WTC11 (cell line): ENCODE measurements at places on chromosomes 4 and X.

GRCh38 chr4:145842224-145842887 is 96.3 kb downstream of the ZNF827 start:
- no peak for DNase-seq

- no peak for DNase-seq
Measured at GRCh38 chrX:11460347-11460746, 167.1 kb downstream of the AMELX start.

DNA sequence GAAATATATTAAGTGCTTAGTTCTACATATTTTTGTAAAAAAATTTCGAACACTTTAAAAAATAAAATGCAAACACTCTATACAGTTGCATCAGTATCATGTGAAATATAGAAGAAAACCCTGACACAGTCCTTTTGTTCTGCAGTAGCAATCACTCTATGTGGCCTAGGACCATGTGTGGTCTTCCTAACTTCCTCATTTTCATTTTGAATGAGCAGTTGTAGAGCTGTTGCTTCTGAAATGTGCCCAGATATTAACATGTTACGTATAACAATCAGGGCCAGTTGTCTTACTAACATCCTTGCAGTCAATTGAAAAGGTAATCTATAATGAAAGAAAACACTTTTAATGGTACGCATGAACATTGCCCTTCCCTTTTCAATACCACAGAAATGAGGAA is 107.9 kb downstream of the ZNF827 start:
- DNase-seq = no peak

DNA sequence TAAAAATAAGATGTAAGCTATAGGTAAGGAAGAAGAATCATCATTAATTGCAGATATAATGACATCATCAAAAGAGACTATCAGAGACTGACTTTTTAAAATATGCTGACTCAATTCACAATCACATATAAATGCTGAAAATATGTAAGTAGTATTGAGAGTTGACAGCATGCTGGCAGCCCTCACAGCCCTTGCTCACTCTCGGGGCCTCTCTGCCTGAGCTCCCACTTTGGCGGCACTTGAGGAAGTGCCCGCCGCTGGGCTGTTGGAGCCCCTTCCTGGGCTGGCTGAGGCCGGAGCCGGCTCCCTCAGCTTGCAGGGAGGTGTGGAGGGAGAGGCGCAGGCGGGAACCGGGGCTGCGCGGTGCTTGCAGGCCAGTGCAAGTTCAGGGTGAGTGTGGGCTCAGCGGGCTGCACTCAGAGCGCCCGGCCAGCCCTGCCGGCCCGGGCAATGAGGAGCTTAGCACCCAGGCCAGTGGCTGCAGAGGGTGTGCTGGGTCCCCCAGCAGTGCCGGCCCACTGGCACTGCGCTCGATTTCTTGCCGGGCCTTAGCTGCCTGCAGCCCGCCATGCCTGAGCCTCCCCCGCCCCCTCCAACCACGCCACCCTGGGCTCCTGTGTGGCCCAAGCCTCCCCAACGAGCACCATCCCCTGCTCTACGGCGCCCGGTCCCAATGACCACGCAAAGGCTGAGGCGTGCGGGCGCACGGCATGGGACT is 68.9 kb downstream of the RAB28 start:
- peak; percentile 34 for DNase-seq

DNA sequence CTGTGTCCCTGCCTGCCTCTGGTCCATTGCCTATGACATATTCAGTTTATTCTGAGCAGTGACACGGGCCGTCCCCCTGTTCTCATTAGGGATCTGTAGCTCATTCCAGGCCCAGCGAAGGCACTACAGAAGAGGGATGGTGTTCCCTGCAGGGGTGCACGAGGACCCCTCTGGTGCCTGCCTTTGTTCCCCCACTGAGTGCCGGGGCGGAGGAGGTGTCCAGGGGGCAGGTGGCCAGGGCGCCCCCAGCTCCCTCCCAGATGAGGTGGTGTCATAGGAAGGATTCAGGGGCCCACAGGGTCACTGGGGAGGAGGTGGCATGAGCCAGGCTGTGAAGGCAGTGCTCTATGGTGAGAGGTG is 61.0 kb downstream of the SORCS2 start:
- no peak for DNase-seq

DNA sequence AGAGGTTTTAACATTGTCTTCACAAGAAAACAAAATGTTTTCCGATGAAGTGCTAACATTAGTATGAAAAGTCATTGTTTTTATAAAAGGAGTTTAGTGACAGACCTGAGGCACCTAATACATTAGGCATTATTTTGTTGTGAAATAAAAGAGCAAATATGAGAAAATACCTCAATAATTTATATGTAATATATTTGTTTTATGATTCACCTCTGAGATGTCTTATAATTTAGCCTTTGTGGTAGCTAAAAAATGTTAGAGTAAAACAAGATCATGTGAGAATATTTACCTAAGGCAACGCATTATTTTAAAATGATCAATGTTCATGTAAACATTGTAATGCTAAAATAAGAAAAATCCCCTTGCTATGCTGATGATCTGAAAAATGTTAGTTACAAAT is 100.9 kb upstream of the WDFY3 start:
- no peak for DNase-seq

- DNase-seq = no peak
Measured at GRCh38 chr4:13328591-13328990, 155.5 kb downstream of the RAB28 start.

DNA sequence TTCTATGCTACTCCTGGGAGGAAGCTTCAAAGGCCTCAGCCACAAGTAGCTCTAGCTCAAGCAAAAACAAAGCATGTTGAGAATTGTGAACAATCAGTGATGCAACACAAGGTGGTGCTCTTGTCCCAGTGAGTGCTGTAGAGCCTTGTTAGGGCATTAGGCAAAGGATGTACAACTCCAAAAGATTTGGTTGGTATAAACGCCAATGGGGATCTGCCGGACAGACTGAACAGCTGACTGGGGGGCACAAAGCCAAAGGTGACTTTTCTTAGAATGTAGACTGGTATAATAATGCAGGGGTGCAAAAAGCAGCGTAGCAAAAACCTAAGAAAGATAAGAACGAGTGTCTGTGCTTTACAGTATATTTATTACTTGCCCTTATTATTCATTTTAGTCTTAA is 62.6 kb upstream of the ALB start:
- peak; percentile 50 for DNase-seq

DNA sequence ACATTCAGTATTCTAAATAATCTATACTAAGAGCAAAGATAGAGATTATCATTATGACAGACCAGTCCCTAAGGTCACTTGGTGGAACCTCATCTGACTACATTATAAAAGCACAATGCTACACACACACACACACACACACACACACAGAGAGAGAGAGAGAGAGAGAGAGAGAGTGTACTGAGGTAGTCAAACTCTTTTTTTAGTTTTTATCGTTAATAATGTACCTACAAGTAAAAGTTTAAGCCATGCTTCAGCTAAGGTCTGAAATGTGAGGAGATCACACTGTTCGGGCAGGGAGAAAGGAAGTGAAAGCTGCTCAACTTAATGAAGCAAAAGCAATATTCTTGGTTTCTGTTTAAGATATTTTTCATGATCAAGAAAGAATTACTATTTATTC is 75.8 kb upstream of the CCDC160 start:
- DNase-seq = no peak

DNA sequence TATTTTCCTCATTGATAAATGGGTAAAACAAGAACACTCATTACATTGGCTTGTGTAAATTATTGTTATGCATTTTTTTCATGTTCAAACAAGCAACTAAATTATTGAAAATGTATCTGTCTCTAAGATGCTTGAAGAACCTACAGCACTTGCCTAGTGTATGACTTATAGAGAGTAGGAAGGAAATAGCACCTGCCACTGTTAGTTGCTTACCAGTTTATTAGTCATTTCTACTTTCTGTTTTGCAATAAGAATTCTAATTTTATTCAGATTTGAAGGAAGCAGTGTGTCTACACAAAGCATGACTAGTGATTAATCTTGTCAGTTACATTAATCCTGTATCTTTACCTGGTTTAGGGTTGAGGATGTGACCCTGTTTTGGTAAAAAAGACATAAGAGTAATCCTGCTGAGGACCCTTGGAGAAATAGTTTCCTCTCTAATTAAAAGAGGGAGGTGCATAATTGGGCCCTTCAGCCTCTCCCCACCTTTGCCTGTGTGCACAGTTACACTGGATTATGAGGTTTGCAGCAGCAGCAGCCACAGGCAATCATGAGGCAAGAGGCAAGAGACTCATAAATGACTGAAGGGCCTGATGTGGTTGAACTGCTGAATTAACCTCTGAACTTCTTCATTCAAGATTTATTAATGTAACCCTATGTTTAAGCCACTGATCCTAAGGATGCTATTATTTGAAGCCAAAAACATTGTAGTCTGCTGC is 1202.1 kb downstream of the ADGRL3 start:
- no peak for DNase-seq

DNA sequence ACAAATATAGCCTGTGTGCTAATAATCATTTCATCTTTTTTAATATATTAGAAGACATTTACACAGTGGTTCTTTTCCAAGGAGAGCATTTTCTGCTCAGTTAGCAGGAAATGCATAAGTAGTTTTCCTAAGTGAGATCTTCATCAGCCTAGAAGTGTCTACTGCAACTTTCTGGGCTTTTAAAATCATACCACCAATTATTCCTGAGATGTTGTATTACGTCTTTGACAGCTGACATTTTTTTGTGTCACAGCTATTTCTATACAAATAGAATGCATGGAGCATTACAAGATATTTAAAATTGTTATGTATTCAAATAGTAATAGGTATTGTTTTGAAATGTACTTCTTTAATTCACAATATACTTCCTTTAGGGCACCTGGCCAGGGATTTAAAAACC is 158.0 kb downstream of the GRID2 start:
- no peak for DNase-seq

GRCh38 chr4:99943904-99944437 is 2.4 kb downstream of the DNAJB14 start:
- no peak for DNase-seq

DNA sequence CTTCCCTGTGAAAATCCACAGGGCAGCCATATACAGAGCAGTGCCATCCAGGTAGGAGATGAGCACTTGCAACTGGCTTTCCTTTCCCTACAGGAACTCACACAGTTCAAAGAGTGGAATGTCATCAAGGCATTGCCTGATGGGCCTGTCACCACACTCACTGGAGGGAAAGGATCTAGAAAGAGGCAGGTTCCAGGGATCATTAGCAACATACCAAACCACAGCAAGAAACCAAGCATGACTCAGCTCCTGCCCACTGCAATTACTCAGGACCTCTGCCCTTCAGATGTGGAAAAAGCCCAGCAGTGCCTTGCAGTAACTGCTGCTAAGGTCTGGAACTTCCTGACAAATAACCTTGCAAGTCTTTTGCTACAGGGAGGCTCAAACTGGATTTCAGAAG is 101.2 kb downstream of the ZNF674 start:
- DNase-seq = no peak

DNA sequence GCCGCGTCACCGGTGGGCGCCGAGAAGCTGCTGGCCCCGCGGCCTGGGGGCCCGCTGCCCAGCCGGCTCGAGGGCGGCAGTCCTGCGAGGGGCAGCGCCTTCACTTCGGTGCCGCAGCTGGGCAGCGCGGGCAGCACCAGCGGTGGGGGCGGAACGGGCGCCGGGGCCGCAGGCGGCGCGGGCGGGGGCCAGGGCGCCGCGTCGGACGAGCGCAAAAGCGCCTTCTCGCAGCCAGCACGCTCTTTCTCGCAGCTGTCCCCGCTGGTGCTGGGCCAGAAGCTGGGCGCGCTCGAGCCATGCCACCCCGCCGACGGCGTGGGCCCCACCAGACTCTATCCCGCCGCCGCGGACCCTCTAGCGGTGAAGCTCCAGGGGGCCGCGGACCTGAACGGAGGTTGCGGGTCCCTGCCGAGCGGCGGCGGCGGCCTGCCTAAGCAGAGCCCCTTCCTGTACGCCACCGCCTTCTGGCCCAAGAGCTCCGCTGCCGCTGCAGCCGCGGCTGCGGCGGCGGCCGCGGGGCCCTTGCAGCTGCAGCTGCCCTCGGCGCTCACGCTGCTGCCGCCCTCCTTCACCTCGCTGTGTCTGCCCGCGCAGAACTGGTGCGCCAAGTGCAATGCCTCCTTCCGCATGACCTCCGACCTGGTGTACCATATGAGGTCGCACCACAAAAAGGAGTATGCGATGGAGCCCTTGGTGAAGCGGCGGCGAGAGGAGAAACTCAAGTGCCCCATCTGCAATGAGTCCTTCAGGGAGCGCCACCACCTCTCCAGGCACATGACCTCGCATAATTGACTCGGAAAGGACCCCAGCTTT is 5.6 kb downstream of the PRDM8 start:
- peak; percentile 42 for DNase-seq

- DNase-seq = no peak
Measured at GRCh38 chr4:134544303-134544770, 342.7 kb upstream of the PABPC4L start.

DNA sequence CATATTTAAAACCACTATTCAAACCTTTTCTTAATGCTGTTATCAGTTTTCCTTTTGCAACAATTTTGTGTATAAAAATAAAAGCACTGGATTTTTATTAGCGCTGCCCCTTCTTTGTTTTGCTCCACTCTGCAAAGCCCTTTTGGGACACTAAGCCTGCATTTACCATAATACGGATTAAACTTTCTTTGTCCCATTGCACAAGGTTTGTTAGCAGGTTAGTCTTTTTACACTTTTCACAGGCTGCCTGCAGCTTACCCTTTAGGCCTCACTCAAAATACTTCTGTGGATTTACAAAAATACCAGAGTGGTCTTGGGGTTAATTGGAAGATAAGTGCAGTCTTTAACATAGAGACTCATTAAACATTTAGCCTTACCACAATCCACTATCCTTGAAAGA is 35.7 kb upstream of the MAB21L2 start:
- DNase-seq = no peak

- DNase-seq = no peak
Measured at GRCh38 chr4:52192721-52193135, 141.6 kb downstream of the SPATA18 start.

DNA sequence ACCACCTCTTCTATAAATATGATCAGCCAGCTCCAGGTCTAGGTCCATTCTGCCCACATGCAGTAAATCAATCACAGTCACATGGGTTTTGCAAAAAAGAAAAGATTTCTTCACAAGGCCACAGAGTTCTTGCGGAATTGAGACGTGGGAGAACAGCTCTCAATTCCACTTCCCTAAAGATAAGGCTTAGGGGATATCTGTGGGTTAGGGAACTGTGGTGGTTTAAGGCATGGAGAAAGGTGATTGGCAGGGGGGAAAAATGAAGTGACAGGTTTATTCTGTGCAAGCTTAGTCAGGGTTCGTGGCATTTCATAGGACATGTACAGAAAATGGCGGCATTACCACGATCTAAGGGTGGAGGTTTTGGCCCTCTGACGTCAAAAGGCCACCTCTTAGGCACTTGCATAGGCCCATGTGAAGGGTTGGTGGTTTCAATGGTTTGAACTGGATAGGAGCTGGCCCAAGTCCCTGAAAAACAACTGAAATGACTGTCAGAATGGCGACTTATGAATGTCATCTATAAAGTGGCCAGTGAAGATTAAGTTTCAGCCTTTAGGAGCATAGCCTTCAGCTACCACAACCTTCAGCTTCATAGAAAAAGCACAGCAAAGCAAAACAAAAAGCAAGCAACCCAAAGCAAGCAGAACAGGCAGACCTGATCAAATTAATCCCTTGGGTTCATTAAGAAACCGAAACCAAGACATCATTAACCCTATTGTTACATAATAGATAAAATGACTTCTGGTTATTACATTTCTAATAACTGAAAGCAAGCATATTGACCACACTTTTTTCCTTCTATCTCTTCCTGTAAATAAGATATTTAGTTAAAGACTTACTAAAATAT is 289.8 kb upstream of the SFRP2 start:
- DNase-seq = no peak

- no peak for DNase-seq
Measured at GRCh38 chr4:67581208-67581857, 22.8 kb downstream of the STAP1 start.
